Cortex of kidney (tissue), 1 donor: ENCODE measurements at places on chromosomes 2 and 18.

DNA sequence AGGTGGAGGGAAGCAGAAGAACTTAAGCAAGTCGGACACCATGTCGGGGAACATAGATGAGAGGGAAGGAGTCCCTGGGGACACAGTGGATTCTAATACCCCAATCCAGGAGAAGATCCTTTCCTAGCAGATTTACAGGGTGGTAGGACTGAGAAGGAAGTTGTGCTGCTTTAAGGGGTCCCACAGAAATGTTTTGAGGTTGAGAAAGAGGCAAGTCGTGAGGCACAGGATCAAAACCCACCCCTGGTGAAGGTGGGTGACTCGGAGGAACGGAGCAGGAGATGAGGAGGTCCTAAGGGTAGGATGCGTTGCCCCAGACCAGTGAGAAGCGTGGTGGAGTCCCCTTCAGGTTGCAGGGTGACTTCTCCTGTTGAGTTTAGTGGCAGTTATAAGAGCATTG lies 32.7 kb downstream of the DCDC2C start:
- DNase-seq: no peak

DNA sequence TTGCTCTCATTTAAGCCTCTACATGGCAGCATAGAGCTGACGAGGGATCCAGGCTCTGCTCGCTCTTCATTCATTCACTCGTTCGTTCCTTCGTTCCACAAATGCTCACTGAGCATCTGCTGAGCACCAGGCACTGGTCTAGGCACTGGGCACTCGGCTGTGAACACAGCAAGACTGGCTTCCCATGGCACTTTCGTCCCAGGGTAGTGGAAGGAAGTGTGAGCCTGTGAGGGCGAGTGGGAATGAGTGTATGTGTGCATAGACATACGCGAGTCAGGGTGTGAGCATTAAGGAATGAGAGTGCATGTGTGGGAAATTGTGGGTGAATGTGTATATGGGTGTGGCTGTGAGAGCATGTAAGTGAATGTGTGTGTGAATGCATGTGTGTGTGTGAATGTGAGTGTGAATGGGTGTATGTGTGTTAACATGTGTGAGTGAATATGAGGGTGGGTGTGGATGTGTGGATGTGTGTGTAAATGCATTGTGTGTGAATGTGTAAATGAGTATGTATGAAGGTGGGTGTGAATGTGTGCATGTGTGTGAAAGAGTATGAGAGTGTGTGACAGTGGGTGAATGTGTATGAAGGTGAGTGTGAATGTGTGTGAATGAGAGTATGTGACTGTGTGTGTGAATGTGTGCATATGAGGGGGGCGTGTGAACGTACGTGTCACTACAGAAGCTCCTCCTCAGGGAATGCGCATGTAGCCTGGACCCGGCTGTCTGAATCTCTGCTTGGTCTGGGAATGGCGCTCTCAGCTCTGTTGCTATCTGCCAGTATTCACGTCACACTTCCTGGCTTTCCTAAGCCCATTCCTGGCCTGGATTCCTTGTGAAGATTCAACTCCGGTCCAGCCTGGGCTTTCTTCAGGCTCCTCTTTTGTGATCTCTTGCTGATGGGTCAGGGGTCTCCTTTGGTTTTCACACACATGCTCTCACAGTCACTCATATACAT lies 28.8 kb downstream of the SNORC start:
- DNase-seq: no peak

DNA sequence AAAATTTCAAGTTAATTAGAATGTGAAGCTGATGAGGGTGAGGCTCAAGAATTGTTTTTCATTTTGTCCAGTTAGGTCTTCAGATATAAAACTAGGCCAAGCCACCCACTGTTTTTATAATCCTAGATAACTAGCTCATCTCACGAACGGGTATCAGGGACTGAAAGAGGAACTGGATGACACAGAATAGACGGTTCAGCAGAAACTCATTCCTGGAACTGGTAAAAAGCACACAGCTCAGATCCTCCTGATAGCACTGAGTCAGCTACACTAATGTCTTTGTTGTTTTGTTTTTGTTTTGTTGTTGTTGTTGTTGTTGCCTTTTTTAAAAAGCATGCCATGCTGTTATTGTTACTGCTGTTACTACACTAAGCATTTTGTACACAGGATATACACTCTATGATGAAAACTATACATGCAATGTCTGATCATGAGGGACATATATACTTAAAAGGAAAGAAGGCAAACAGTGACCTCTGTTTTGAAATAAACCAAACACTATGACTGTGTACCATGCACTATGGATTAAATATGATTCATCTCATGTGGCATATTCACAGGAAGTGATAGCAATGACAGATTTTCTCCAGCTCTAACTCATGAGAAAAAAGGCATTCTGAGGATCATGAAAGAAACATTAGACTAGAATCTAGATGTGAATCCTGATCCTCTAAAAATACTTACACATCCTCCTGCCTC lies 437.6 kb downstream of the NCKAP5 start:
- no peak for DNase-seq

DNA sequence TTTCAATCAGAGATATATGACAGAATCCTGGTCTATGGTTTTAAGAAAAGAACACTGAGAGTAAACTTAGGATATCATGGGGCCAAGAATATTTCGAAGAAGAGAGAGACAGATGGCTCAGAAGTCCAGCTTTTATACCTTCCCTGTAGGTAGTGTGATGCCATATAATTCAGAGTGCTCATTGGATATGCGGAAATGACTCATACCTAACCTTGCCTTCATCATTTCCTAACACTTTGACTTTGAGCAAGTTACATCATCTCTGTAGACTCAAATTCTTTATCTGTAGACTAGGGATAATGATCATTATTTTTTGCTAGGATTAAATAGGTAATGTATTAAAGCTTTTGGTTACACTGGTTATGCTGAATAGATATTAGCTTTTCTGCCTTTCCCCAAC lies 461.6 kb upstream of the CNTNAP5 start:
- DNase-seq: no peak

GRCh38 chr2:238635647-238636051 lies 208.9 kb downstream of the ASB1 start:
- DNase-seq: no peak

- DNase-seq: no peak
Observed at GRCh38 chr2:103008586-103008985, 246.8 kb downstream of the TMEM182 start.

DNA sequence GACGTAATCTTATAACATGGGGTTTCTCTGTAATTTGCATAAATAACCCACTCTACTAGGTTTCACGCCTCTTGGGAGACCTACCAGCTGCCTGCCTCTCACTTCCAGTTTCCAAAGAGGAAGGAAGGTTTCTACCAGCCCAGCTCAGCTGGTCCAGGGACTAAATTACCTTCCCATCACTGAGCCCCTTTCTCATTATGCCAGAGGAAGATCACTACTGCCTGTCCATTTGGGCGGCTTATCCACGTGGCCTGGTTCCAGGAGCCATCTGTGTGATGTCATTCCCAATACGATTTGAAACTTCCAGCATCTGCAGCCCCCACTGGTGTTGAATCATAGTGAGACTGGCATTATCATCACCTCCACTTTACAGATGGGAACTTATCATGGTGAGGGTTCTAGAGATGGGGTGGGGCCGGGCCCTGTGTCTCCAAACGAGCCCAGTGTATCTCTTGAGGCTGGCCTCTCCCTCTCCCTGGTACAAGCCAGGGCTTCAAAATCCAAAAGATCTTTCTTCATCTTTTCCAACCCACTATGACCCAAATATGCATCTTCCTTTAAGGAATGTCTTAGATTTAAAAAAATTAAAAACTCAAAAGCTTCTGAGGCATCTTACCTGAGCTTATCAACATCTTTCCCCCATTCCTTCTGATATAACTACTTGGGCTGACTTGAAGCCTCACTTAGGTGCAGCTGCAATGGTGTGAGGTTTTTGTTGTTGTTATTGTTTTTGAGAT lies 140.8 kb downstream of the DDX1 start:
- DNase-seq: no peak

DNA sequence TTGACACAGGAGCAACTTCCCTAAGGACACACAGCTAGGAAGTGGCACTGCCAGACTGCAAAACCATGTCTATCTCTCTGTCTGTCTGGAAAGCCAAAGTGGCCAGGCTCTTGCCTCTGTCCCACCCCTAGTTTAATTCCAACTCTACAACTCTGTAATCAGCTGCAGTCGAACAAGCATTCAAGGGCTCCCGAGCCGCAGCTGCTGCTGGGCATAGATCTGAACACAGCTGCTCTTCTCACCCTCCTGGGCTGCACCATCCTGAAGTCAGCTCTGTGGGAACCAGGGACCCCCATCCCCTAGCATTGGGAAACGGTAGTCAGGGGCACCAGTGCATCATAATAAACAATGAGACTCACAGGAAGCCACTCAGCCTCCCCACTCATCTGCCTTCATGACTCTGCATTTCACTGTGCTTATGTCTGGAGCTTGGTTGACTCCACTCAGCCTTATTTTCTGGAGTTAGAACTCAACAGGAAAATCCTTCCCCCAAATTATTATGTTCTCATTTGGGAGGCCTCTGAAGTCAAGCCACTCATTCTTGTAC lies 44.4 kb upstream of the TMEM163 start:
- no peak for DNase-seq
